Stimulated activated CD4-positive, alpha-beta T cell treated with anti-CD3 and anti-CD28 coated beads, Interleukin-1b, Interleukin-23, amount 100 ng/mL, for 1 hour (primary cell): ENCODE measurements at places on chromosomes 6 and 20.

- DNase-seq, result no peak
Observed at GRCh38 chr6:74871757-74872156, 334.1 kb downstream of the COL12A1 start.

DNA sequence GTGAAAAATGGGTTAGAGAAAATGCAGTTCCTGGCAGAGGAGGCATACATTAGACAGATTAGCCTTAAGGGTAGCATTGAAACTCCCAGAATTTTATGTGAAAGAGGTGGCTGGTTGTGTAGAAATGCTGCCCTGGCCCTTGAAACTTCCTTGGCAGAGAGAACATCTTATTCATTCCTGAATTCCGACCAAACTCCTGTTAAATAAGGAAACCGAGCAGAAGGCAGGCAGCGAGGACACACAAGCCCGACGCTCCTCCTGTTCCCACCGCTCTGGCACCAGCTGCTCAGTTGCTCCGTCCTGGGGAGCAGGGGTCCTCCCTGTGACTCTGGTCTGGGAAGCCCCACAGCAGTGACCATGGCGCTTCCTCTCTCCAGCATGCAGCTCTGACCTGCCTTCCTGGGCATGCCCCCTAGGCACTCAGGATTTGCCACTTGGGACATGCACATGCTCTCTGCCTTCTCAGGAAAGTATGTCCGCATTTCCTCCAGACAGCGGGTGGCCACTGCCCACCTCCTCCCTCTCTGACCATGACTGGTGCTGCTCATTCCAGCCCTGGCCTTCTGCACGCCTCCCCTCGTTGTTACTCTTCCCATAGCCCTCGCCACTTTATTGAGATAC is 35.2 kb upstream of the CLDN20 start:
- no peak for DNase-seq

DNA sequence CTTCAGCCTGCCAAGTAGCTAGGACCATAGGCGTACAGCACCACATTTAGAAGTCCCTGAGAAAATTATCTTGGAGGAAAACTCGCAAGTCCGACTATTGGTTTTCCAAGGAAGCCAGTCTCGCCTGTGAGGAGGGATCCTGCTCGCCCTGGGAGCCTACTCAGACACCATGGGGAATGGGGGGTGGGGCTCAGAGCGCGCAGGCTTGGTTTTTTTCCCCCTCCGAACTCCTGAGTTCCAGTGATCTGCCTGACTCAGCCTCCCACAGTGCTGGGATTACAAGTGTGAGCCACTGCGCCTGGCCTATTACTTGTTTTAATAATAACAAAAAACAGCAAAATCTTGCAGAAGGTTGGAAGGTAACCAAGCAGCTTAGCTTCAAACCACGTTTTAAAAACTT is 153.7 kb downstream of the OR2B2 start:
- DNase-seq, result no peak

GRCh38 chr6:36934901-36935300 is 19.6 kb upstream of the PI16 start:
- no peak for DNase-seq

GRCh38 chr6:125104425-125104824 is 49.1 kb upstream of the TPD52L1 start:
- no peak for DNase-seq

- no peak for DNase-seq
Observed at GRCh38 chr6:118875672-118876071, 18.3 kb upstream of the ASF1A start.

- no peak for DNase-seq
Observed at GRCh38 chr20:7207186-7207798, 439.8 kb downstream of the BMP2 start.

GRCh38 chr6:57242505-57242904 is 20.4 kb upstream of the RAB23 start:
- no peak for DNase-seq

GRCh38 chr20:38066969-38067716 is 33.6 kb downstream of the RPRD1B start:
- DNase-seq, result no peak

GRCh38 chr20:6492271-6493055 is 275.0 kb upstream of the BMP2 start:
- DNase-seq, result no peak

- DNase-seq, result no peak
Observed at GRCh38 chr6:5828296-5828695, 178.4 kb downstream of the NRN1 start.

- DNase-seq, result no peak
Observed at GRCh38 chr6:97963193-97963592, 680.2 kb upstream of the MMS22L start.

DNA sequence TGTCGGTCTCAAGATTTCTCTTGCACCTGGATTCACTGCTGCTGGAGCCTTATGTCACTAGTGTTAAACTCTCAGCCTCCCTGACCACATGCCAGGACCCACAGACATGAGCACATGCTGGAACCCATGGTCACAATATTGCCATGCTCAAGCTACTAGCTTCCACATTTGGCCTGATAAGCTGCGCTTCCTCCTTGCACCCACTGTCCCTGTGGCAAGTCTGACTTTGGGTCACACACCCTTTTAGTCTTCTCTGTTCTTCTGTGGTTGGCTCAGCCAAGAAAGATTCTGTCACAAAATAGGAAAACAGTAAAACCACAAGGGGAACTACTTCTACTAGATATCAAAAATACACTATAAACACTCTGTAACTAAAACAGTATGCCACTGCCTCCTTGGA is 68.9 kb upstream of the HDAC2 start:
- no peak for DNase-seq

GRCh38 chr6:142300302-142300701 is 1.5 kb upstream of the ADGRG6 start:
- DNase-seq, result no peak

DNA sequence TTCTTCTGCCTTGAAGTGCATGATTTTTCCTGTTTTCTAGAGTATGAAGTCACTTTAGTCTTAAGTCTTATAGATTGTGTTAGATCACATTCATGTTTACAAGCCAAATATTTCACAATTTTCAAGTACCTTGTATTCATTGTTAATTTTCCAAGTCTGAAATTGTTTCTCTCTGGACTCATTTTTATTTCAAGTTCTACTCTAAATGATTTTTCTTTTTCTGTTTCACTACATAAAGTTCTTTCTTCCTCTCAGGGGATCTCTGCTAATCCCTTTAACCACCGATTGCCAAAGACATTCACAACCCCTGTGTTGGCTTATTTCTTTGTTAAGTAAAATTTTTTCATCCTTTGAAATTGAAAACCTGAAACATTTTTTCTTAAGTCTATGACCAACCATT is 805.7 kb downstream of the KIF16B start:
- no peak for DNase-seq

DNA sequence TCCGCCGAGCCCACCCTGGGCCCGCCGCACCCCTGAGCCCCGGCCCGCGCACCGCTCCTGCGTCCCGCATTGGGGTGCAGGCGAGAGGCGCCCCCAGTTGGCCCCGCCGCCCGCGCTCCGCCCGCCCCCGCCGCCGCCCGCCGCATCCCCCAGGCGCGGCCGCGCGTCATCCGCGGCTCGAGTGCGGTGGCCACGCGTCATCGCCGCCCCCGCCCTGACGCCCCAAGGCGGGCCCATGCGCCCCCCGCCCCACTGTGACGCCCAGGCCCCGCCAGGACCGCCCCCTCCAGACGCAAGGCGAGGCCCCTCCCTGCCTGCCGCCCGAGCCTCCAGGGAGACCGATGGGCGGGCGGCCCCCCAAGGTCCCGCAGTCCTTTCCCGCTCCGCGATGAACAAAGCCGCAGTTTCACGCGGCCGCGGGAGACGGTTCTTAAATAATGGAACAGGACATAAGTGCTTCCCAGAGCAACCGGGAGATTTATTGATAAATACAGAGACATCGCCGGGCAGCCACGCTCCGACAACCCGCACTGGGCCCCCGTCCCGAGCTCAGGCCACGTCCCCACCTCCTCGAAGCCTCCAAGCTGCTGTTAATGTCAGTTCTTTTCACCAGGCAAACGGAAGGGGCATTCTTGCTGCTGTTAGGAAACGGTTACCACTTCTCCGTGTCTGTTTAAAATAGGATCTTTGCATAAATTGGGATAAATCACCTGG is at the start of gene ANKRD60:
TSS of gene ANKRD60 (minus strand) at position 170 of the 714 bp plus-strand sequence. CDS start at position 170, 0 bp downstream.
- no peak for DNase-seq

DNA sequence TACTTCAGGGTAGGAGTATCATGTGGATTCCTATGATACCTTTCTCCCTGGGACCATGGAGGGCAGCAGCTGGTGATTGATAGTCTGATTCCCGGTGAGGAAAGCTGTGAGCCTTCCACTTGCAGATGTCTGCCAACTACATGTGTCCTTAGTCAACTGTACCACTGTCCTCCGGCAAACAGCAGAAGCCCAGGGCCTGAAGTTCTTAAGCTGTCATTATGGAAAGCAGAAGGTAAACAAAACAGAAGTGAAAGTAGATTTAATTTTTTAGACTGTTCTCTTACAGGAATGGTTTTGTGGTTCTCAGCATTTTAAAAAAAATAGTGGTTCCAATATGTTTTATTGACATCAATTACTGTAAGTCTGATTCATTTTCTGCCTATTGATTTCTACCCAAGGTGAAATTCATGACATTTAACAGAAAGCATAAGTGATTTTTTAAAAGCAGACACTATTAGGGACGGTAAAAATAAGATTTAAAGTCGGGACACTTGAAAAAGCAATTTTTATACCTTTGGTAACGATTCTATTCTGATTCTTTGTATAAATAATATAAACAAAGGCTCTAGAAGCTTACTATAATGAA is 36.6 kb downstream of the PTPN1 start:
- DNase-seq, result no peak

GRCh38 chr6:169881398-169881797 is 130.0 kb downstream of the ERMARD start:
- no peak for DNase-seq

- no peak for DNase-seq
Observed at GRCh38 chr20:47727170-47727880, 58.0 kb downstream of the SULF2 start.

DNA sequence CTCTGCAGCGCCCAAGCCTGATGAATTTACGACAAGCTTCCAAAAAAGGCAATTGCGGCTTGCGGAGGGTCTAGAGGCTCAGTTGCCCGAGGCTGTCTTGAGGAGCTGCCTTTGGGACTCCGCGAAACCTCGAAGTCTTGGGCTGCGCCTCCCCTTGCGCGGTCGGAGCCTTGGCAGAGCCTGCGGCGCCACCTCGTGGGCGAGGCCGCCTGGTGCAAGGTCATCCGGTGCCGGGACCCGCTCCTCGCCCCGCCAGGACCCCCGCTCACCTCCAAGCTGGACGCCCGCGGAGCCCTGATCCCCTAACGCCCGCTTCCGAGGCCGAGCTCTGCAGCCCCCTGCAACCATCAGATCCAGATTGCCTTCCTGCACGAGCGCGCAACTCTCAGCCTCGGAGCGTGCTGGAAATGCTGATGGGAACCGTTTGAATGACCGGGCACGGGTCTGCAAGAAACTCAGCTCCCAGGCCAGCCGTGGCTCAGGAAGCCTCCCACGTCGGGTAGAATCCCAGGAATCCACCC is 14.9 kb upstream of the FAM210B start:
- DNase-seq, result no peak

DNA sequence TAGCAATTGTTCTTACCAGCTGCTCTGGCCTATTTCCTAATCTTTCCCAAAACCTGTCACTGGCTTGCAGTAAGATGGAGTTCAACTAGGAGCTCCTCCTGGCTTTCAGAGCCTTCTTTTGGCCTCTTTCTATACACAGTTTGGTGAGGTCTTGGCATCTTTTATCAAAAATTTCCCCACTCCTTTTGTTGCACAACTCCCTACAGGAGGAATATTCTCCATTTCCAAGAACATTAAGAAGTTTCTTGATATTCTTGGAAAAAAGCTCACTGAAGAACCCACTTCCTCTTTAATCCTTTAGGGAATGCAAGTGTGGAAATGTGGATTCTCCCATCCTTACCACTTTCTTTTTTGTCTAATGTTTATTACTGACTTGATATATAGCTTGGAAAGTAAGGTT is 171.3 kb upstream of the KCNK16 start:
- no peak for DNase-seq

DNA sequence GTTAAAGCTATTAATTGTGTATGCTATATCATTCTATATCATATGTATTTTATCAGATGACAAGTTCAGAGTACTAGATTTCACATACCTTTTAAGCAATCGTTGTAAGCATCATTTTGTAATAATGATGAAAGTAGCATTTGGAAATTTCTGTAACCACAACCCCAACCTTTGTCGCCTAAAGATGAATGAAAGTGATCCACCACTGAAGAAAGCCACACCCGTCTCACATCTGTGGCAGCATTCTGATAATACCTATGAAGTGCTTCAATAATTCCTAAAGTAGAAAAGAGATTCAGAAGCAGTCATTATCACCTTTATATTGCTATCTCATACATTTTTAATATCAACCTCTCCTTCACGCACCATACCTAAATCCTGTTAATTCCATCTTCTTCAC is 16.6 kb downstream of the ZUP1 start:
- no peak for DNase-seq

DNA sequence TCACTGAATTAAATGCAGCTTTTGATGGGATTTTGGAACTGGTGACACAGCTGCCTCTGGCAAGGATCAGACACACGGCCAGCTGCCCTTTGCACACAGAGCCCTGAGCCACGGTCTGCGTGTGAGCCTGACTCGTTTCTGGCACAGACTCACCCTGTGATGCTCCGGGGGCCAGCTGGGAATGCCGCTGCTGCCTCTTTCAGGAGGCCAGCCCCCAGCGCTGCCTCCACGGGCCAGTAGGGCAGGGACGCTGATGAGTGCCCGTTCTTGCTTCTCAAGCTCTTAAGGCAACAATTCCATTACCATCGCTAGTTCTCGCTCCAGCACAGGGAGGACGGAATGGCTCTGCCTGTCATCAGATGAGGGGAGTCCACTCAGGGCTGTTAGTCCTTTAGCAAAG is 61.6 kb downstream of the IRF4 start:
- DNase-seq, result no peak

- no peak for DNase-seq
Observed at GRCh38 chr20:20368418-20369249, 730 bp downstream of the INSM1 start.

- no peak for DNase-seq
Observed at GRCh38 chr6:79313254-79313653, 78.8 kb upstream of the HMGN3 start.

DNA sequence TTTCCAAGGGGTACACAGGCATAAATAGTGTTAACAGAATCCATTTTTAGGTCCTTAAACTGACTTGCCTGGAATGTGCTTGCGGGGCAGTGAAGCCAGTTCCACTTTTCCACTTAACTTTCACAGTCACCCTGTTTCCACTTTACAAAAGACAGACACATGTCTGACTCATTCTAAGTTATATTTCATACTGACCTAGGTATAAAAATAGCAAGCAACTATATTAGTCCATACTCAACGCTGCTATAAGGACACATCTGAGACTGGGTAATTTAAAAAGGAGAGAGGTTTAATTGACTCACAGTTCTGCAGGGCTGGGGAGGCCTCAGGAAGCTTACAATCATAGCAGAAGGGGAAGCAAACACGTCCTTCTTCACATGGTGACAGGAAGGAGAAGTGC is 88.2 kb downstream of the MTFR2 start:
- DNase-seq, result no peak

GRCh38 chr20:8367689-8368088 is 235.6 kb downstream of the PLCB1 start:
- no peak for DNase-seq
